ENCODE measurements at places on chromosomes 6 and 20.

GRCh38 chr6:39746795-39747194, 21.6 kb upstream of the KIF6 start:
- no peak for DNase-seq

- no peak for DNase-seq
Observed at GRCh38 chr6:138248878-138249277, 30.6 kb upstream of the PBOV1 start.

DNA sequence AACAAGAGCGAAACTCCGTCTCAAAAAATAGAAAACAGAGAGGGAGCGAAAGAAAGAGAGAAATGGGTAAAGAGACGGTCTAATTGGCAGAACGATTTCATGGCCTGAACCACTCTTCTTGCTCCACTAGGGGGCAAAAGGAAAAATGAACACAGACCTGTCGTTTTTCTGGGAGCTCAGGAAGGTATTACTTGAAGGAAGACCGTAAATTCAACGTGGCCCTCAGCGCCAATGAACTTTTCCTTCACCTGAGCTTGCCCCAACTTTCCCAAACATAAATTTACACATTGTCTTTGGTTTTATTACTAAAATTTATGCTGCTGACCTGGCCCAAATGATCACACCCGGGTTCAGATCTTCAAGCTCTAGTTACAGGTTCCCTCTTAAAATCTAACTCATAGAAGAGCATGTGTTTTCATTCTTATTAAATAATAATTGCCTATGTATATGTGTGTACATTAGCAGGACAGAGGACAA, 67.3 kb downstream of the ATP9A start:
- DNase-seq, result peak; percentile 34

- no peak for DNase-seq
Observed at GRCh38 chr6:33692760-33693158, 18.7 kb downstream of the UQCC2 start.

DNA sequence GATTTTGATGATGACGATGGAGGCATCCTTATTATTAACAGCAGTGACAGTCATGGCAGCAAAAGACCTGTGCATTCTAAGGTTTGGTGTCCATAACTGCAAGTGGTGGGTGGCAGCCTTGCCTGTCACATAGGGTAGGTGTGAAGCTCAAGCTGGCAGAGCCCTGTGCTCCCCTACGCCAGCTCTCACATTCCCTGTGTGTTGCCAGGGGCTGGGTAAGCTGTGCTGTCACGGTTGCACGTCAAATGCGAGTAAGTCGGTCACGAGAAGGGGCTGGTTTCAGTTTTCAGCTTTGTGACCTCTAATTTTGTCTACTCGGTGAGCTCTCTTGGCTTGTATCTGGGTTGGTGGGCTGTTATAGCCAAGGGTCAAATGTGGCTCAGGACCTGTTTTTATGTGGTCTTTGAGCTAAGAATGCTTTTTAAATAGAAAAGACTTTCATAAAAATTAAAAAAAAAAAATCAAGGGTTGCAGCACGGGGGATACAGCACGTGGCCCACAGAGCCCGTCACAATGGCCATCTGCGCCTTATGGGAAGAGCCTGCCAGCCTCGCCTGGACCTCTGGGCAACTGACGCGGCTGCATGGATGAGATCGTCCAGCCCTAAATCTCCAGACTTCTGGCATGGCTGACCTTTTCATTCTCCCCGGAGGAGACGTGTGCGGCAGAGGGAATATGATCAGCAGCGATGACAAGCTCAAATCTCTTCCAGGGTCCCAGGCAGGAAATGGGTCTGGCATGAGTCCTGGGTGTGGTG, 148.5 kb downstream of the PHACTR3 start:
- no peak for DNase-seq

GRCh38 chr6:144330017-144330987, 45.2 kb downstream of the UTRN start:
- no peak for DNase-seq

GRCh38 chr6:83884523-83884922, 25.0 kb downstream of the CYB5R4 start:
- DNase-seq, result no peak

GRCh38 chr6:63278916-63279315, 40.9 kb downstream of the LGSN start:
- DNase-seq, result no peak

DNA sequence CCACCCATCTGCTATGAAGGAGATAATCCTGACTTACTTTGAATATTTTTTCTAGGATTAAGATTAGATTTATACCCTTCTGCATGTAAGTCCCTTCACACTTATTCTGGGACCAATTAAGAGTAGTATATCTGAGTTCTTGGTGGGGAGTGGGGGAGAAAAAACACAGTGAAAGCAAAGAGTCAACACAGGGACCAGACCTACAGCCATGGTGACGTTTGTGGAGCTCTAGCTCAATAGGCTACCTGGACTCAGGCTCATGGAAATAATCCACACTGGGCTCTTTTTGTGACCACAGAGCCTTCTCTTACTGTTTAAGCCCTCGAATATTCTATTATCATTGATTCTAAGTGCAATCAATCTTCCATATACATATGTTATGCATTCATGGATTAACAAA, 491.4 kb downstream of the LMBRD1 start:
- no peak for DNase-seq

DNA sequence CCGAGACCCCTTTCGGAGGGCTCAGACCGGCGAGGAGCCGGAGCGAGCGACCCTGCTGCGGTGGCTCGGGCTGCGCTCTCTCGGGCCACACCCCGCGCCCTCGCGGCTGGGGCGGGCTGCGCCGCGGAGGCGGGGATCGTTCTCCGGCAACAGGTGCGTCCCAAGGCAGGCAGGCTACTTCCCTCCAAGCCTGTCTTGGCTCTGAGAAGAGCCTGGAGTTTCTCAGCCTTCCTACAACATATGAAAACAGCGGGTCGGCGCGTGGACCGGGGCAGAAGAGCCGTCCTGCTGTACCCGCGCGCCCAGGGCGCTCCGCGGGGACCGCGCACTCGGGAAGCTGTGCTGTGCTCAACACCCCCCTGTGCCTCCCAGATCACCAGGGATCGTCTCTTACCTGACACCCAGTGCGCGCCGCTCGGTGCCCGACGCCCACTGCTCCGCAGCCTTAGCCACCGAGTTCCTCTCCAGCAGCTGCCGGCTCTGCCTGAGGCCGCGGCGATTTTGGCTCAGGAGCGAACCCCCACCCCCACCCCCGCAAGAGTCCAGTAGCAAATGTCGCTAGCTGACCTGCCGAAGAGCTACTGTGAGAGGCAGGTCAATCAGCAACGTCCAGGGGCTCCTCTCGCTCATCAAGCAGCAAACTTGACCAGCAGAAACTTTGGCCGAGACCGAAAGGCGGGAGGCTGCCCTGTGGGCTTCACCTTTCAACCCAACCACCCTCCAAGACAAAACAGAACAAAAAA, 3.7 kb upstream of the OLIG3 start:
- no peak for DNase-seq

DNA sequence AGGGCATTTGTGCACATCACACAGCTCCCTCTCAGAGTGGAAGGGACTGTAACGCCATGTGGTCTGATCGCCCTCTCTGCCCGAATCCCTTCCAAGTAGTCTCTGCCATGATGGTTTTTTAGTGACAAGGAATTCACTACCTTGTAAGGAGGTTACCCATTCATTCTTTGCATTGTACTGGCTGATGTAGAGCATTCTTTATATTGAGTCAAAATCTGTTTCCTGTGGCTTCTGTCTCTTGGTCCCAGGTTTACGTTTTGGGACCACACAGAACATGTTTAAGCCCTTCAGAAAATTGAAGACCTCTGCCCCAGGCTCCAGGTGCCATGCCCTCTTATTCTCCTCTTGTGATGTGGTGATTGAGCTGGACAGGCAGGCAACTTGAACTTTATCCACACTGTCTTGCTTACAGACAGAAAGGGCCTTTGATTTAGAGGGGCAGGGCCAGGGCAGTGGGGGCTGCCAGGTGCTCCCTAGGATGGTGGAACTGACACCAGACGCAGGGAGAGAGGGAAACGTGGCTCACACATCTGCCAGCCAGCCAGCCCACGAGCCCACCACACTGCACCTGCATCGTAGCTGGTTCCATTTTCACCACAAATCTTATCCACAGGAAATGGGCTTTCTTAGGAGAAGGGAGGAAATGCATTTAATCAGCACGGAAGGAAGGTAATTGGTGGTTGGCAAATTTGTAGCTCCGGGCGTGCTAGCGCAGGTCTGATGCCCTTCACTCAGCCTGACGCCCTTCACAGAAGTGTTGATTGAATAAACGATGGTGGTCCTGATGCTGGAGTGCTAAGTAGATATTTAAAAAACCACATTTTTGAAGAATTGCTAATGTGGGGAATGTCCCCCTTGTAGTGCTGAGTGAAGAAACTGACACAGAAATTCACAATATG, 78.2 kb downstream of the TCP11 start:
- DNase-seq, result no peak

DNA sequence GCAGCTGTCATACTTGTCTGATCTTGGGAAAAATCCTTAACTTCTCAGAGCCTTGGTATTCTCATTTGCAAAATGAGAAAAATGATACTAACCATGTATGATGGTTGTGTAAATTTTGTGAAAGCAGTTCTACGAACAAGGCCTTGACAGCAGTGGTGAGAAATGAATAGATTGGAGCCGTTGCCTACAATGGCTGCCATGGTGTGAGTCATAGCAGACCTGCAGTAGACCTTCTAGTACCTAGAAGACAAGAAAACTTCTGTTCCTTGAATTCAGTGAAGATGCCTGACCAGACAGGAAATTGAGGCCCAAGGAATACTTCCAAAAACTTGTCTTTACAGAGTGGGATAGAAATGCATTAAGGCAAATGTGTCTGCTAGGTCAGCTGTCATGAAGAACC, 338.9 kb downstream of the QKI start:
- no peak for DNase-seq

GRCh38 chr6:140002396-140003022, 628.1 kb upstream of the CITED2 start:
- DNase-seq, result no peak

GRCh38 chr20:23024701-23025100, 10.4 kb upstream of the SSTR4 start:
- DNase-seq, result no peak

DNA sequence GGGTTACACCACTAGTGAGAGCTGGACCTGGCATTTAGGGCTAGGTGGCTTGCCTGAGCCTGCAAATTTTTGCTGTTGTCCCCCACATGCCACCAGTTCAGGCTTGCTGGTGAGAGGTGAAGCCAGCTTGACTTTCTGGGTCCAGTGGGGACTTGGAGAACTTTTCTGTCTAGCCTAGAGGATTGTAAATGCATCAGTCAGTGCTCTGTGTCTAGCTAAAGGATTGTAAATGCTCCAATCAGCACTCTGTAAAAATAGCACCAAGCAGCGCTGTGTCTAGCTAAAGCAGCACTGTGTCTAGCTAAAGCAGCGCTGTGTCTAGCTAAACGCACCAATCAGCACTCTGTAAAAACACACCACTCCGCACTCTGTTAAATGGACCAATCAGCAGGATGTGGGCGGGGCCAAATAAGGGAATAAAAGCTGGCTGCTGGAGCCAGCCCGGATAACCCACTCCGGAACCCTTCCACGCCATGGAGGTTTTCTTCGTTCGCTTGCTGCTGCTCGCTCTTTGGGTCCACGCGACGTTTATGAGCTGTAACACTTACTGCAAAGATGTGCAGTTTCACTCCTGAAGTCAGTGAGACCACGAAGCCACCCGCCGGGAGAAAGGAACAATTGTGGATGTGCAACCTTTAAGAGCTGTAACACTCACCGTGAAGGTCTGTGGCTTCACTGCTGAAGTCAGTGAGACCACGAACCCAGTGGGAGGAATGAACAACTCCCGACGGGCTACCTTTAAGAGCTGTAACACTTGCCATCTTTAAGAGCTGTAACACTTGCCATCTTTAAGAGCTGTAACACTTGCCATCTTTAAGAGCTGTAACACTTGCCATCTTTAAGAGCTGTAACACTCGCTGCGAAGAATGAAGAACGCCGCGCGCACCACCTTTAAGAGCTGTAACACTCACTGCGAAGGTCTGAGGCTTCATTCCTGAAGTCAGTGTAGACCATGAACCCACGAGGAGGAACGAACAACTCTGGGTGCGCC, 27.3 kb downstream of the GMPR start:
- no peak for DNase-seq

DNA sequence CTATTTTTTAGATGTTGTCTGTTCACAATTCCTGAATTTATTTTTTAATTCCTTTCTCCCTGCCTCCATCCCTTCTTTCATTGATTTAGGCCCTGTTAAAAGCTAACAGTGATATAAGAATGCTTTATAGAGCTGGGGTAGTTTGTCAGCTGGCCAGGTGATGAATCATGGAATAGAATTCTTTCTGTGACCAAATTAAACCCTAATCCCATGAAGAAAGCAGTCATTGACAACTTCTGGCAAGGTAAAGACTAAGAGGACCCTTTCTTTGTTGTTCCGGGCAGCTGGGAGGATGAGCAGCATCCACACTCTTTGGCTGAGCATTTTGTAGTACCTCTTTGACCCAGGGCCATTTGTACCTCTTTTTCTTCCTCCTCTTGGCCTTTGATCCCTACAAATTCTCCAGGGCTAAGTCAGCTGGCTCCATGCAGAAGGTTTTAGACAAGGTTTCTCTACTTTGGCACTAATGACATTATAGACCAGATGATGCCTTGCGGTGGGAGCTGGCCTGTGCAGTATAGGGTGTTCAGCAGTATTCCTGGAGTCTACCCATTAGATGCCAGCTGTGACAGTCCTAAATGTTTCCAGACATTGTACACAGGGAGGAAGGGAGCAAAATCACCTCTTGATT, 102.9 kb downstream of the SLX4IP start:
- no peak for DNase-seq

- DNase-seq, result no peak
Observed at GRCh38 chr6:21908161-21908848, 314.8 kb downstream of the SOX4 start.

DNA sequence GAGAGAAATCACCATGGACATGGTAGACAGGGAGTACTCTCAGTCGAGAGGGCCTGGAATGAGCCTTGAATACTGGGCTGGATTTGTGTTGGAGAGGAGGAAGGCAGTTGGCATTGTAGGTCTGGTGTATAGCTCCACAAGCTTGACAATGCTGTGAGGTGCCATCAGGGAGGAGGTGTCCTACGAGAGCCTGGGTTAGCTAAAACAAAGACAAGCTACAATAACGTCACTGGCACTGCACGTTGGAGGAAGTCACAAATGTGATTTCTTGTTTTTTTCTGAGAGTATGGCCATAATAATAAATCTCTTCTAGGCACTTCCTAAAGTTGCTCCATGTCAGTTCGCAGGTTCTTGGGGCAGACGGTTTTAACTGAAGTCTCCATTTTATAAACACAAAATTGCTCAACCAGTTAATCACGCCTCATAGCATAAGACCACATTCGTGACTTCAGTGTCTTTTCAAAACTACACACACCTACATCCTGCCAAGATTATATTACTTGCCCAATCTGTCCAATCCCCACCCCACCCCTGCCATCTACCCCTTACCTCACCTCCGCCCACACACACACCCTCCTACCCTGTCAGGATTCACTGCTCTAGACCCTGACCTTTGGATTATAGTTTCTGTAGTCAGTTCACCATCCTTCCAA, 4.4 kb upstream of the HLA-DMB start:
- DNase-seq, result no peak

- no peak for DNase-seq
Observed at GRCh38 chr6:110625883-110626282, 149.5 kb upstream of the SLC22A16 start.

All from endothelial cell (in vitro differentiated cells).